Fibroblast of lung (primary cell): ENCODE measurements at places on chromosomes 4 and X. TPM values are rescaled to one million over a fixed set of nuclear protein-coding genes. Genes with fewer than 3 reads are reported as not detected.

The STK32B gene
- total RNA-seq = under 0.01 and 0.50 TPM in 2 replicates

The S100P gene
- not detected in 2 replicates for total RNA-seq

The MAP7D2 gene
- under 0.01 TPM in 2 replicates for total RNA-seq

The SNX12 gene
- total RNA-seq = 50.3 and 80.8 TPM in 2 replicates

The PROM1 gene
- under 0.01 and 0.17 TPM in 2 replicates for total RNA-seq

The NAT8L gene
- total RNA-seq = 0.17 and 0.26 TPM in 2 replicates

The NPY1R gene
- total RNA-seq = under 0.01 TPM in 2 replicates

GRCh38 chr4:183177001-183177400 is 77.9 kb downstream of the WWC2 start:
- peak; percentile 17 for DNase-seq

- peak; percentile 30 for DNase-seq
Measured at GRCh38 chrX:100647739-100648138, 3.7 kb downstream of the SRPX2 start.

DNA sequence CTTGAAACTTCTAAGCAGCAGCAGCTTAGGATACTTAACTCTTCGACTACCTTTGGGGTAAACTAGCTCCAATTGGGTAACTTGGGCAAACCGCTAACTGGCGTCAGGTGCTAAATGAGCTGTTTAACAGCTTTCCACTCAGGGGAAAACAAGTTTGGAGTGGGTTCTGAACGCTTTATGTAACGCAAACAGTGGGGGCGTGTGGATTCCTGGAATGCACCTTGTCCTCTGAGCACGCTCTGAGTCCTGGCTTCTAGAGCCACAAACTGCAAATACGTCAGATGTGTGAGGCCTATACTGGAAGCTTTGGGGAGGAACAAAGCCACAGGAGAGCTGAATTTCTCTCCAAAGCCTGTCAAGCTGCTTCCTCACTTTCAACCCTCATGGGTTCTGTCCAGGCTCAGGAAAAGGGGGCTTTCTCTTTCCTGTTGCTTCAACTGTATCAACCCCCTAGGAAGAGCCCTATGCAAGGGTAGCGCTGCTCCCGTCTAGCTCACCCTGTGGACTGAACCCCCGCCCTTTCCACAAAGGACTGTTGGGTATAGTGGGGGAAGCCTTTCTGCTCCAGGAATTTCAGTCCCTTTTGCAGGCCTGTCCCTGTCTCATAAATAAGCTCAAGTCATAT is 4.5 kb upstream of the WDR1 start:
- no peak for DNase-seq

- DNase-seq = no peak
Measured at GRCh38 chr4:113170115-113170804, 120.8 kb downstream of the ANK2 start.

- no peak for DNase-seq
Measured at GRCh38 chr4:104490096-104490769, 4.5 kb downstream of the CXXC4 start.

- DNase-seq = no peak
Measured at GRCh38 chr4:80271801-80272200, 5.3 kb downstream of the FGF5 start.

DNA sequence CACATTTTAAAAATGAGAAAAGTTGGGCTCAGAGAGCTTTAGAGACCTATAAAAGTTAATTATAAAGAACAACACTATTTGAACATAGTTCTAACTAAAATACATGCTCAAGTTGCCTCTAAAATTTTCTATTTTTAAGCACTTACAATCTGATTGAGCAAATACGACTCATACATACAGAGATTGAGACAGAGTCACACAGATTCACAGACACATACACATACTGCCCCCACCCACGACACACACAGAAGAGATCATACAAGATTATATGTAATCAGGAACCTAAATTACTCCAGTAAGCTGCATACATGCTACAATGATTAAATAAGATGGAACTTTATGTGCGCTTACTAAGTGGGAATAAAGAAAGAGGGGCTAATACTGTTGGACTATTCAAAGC is 2.7 kb upstream of the ASB5 start:
- DNase-seq = peak; percentile 61

GRCh38 chrX:17613979-17614588 is 123.2 kb upstream of the SCML1 start:
- peak; percentile 66 for DNase-seq

- no peak for DNase-seq
Measured at GRCh38 chr4:144718958-144719512, 73.1 kb downstream of the HHIP start.

DNA sequence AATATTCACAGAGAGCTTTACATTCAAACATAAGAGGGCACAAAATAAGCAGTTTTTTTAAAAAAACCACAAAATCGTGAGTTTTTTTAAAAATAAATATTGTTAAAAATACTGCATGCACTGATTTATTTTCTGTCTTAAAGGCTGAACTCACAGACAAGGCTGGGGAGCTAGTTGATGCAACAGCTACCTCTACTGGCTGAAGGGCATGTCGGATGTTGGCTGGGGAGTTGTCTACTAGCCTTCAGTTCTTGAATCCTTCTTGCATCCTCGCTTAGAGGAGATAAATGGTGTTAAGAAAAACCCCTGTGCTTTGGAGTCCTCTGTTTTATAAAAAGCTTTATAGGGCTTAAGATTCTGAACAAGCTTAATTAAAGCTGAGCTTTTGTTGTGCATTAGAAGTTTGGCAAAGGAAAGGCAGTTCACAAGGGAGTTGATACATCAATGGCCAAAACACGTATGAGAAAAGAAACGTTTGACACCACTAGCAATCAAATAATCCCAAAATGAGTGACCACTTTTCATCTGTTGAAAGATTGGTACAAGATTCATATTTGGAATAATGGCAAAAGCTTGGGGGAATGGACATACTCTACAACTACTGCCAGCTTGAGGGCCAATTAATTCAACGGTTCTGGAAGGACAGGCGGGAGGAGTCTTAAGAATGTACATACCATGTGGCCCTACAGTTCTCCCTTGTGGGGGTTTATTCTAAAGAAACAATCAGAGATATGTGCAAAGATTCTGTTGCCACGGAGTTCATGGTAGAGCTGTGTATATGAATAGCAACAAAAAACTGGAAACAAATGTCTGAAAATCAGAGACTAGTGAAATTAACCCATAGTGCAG is 94.7 kb downstream of the SEL1L3 start:
- peak; percentile 63 for DNase-seq

DNA sequence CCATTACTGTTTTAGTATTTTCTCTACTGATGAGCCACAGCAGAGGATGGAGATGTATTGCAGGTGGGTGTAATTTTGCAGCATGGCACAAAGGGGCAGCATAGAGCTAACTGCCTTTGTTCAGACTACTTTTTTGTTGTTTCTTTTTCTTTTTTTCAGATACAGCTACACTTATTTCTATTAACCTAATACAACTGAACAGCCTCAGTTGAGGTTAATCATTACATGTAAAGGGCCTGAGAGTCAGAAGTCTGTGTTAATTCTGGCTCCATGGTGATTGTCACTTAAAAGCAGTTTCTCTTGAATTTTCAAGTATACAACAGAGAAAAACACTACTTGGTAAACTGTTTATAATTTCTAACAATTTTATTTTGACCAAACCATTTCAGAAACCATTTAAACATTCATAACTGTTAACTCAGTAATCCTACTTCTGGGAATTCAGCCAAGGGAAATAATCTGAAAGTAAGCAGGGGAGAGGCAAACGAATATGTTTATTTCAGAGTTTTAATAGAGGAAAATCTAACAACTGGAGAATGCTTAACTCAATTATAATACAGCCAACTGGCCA is 13.9 kb upstream of the PPEF2 start:
- peak; percentile 57 for DNase-seq

DNA sequence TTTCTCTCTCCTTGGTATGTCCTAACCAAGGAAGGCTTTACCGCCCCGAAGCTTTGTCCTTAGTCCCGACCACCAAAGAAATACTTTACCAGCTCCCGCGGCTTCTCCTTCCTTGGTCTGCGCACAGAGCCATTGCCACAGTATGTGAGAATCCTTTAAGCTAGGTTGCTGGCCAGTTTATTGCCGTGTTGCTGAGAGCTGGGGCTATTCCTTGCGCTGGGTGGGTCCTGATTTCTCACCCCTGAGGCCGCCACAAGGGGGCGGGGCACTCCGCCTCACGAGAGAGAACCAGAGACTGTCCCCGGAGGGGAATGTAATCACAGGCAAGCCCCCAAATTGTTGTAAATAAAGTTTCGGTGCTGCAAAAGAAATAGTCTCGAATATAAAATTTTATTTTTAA is 331.0 kb upstream of the PCDH10 start:
- DNase-seq = no peak

DNA sequence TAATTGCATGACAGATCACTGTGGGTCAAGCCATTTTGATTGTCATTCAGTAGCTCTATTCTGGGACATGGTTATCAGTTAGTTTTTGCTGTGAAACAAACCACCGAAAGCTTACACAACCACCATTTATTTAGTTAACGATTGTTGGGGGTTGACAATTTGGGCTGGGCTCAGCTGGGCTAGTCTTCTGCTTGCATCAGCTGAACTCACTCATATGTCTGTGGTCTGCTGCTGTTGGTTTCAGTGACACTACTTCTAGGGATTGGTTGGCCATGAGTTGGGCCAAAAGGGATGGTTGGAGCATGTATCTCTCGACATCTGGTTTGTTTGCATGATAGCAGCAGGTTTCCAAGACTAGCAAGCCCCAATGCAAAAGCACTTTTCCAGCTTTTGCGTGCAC is 5.3 kb upstream of the SMIM10 start:
- no peak for DNase-seq

DNA sequence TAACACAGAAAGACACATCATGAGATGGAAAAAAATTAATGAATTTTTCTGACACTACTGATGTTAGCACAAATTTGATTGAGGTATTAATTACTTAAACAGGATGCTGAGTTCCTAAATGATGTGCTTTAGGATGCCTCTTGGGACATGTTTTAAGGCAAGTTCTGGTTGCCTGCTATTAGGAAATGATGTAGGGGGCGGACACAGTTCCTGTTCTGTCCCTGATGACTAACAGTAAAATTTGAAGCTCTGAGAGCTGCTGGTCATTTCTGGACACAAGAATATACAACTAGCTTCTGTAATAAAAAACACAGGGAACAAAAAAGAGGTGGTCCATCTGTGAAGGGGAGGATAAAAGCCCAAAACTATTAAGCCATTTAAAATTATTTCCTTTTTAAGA is 163.2 kb upstream of the ETNPPL start:
- peak; percentile 14 for DNase-seq

- peak; percentile 4 for DNase-seq
Measured at GRCh38 chr4:152090543-152090942, 329.7 kb upstream of the GATB start.

GRCh38 chr4:74930162-74930561 is 2.8 kb upstream of the PARM1 start:
- no peak for DNase-seq

GRCh38 chr4:107072836-107073736 is 37.0 kb upstream of the DKK2 start:
- no peak for DNase-seq

DNA sequence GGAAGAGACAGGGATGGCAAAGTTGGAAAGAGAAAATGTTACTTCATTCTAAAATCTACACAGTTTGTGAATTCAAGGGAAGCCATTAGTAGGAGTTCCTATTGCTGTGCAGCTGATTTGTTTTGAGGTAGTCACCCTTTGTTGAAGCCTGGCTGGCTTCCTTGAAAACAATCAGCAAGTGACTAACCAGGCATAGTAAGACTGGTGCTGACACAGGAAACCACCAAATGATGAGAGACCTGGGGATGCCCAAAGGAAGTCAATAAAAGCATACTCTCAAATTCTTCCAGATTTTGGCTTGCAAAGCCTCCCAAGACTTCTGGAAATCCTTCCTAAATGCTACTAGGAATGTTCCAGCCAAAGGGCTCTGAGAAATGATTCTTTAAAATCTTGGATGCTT is 23.9 kb upstream of the PRDM8 start:
- peak; percentile 89 for DNase-seq

DNA sequence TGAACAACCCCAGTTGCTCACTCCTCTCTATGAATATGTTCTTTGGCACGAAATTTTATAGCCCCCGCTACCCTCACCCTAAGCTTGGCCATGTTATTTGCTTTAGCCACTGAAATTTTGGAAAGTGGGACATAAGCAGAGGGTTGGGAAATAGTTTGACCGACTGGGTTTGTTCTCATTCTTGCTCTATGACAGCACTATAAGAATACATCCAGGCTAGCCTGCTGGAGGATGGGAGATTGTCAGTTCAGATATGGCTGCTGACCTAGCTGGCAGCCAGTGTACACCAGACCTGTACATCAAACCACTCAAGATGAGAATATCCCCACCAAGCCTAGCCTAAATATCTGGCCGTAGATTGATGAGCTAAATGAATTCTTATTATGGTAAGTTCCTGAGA is 298.1 kb downstream of the PDGFC start:
- DNase-seq = peak; percentile 83

GRCh38 chr4:82352825-82353366 is 20.9 kb downstream of the HNRNPD start:
- DNase-seq = no peak
